Sigmoid colon (tissue), 7 donors: ENCODE measurements at places on chromosomes 2 and 18. TPM values are rescaled to one million over a fixed set of nuclear protein-coding genes. Genes with fewer than 3 reads are reported as not detected.

The REG1B gene
- not detected for polyA plus RNA-seq

DNA sequence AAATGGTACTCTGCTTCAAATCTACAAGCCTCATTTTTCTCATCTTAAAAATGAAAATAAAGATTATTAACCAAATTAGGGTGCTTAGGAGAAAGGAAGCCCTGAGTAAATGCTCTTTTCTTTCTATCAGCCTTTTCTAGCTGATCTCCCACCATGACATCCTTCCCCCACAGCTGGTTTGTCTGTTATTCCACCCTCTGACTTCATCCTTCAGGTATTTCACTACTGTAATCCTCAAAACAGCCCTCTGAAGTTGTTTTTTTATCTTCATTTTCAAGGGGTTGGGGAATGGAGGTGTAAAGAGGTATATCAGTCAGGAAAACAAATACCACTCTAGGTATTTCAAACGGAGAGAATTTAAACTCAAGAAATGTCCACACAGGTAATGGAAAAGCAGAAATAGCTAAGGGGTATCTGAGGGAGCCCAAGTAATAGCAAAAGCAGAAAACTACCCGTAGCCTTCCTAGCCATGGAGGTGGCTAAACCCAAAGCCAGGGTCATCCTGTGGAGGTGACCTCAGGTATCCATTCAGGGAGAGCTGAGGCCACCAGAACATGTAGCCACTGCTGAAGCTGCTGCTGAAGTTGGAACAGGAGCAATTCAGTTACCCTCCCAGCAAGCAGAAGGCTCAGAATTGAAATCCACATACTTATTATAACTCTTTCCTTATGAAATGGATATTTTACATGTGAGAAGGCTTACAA lies 990.9 kb upstream of the ACVR2A start:
- no peak overlapping the region for H3K27ac ChIP-seq
- no peaks in the 10 kb centered on the region for H3K36me3 ChIP-seq
- no peaks in the 10 kb centered on the region for H3K4me1 ChIP-seq
- no peak overlapping the region for H3K4me3 ChIP-seq
- DNase-seq: no peak

- H3K27me3 ChIP-seq: no peaks in the 10 kb centered on the region
- no peak overlapping the region for H3K4me3 ChIP-seq
- no peaks in the 10 kb centered on the region for H3K36me3 ChIP-seq
- no peak for DNase-seq
- H3K4me1 ChIP-seq: no peaks in the 10 kb centered on the region
Measured at GRCh38 chr18:69635482-69635881, 234.8 kb downstream of the DOK6 start.

GRCh38 chr2:168060986-168061750 lies 186.2 kb downstream of the STK39 start:
- H3K4me3 ChIP-seq: no peak overlapping the region
- peaks cover 5% of the 10 kb centered on the region for H3K36me3 ChIP-seq
- no peak overlapping the region for H3K27ac ChIP-seq
- no peak for DNase-seq
- no peaks in the 10 kb centered on the region for H3K27me3 ChIP-seq
- H3K4me1 ChIP-seq: no peaks in the 10 kb centered on the region

DNA sequence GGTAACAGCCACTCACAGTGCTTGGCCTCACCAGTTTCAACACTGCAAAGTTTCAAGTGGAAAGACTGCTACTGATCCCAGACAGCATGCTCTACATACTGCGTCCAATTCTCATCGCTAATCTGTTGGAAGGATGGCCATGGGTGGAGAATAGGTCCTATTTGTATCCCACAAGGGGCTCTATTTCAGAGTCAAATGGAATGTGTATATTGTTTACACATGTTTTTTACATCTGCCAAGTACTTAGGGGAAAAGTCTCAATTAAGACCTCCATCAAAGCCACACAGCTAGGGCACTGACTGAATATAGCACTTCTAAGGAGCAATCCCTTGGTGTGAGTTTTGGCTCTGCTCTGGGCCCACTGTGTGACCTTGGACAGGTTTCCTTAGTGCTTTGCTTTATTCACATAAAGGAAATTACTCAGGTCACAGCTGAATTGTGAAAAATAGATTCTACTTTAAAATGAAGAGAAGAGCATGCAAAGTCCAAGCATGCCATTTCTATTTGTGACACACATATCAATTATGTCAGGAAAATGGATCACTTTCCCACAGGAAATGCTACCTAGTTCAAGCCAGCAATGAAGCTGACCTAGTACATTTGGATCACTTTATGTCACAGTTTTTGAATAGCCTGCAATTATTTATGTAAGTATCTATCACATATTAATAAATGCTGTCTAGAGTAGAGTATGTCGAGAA lies 112.9 kb upstream of the STK17B start:
- H3K4me3 ChIP-seq: no peak overlapping the region
- H3K36me3 ChIP-seq: no peaks in the 10 kb centered on the region
- H3K27ac ChIP-seq: no peak overlapping the region
- no peaks in the 10 kb centered on the region for H3K4me1 ChIP-seq

- H3K27me3 ChIP-seq: no peaks in the 10 kb centered on the region
- no peak overlapping the region for H3K4me3 ChIP-seq
- DNase-seq: no peak
- no peak overlapping the region for H3K27ac ChIP-seq
- H3K36me3 ChIP-seq: no peaks in the 10 kb centered on the region
Measured at GRCh38 chr2:1748741-1749488, 4.6 kb upstream of the PXDN start.

GRCh38 chr18:4908328-4908727 lies 288.7 kb downstream of the AKAIN1 start:
- H3K4me1 ChIP-seq: no peaks in the 10 kb centered on the region
- no peak for DNase-seq
- no peaks in the 10 kb centered on the region for H3K36me3 ChIP-seq

The SCYGR4 gene
- not detected for polyA plus RNA-seq

- no peak for DNase-seq
- H3K27me3 ChIP-seq: no peaks in the 10 kb centered on the region
- H3K36me3 ChIP-seq: no peaks in the 10 kb centered on the region
- no peaks in the 10 kb centered on the region for H3K4me1 ChIP-seq
- H3K4me3 ChIP-seq: no peak overlapping the region
Measured at GRCh38 chr2:231133365-231134099, 8.7 kb upstream of the HTR2B start.

GRCh38 chr2:5976531-5977065 lies 284.4 kb downstream of the SOX11 start:
- no peak overlapping the region for H3K4me3 ChIP-seq
- no peak overlapping the region for H3K27ac ChIP-seq
- H3K4me1 ChIP-seq: peaks cover 12% of the 10 kb centered on the region
- H3K36me3 ChIP-seq: no peaks in the 10 kb centered on the region

The MIB1 gene
- 4.2 TPM for polyA plus RNA-seq

DNA sequence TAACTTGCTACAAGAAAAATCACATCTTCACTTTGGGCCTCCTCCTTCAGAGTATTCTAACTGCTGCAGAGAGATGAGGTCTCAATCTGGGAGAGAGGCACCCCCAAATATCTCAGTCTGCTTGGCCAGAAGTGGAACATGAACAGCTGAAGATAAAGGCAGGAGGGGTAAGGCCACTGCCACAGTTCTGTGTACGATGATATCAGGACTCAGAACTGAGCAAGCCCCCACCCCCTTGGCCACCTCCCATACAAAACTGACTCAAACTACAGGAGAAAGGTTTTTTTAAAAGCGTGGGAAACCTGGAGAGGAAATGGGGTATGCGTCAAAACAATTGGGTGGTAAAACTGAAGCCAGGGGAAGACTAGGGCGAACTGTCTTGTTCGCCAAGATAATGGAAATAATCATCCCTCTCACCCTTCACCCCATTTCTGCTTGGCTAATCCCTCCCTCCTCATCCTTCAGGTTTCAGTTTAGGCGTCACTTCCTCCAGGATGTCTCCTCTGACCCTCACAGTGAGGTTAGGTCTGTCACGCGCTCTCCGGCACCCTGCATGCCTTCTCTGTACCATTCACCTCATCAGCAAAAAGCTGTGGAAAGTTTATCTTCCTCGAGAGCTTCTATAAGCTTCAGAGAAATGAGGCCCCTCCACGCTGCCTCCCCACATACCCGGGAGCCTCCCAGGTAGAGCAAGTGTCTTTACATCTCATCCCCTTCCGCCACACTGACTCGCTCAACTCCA lies 64.4 kb downstream of the SFXN5 start:
- H3K27me3 ChIP-seq: no peaks in the 10 kb centered on the region
- no peak for DNase-seq
- no peaks in the 10 kb centered on the region for H3K4me1 ChIP-seq
- H3K27ac ChIP-seq: no peak overlapping the region
- no peak overlapping the region for H3K4me3 ChIP-seq
- H3K36me3 ChIP-seq: no peaks in the 10 kb centered on the region

DNA sequence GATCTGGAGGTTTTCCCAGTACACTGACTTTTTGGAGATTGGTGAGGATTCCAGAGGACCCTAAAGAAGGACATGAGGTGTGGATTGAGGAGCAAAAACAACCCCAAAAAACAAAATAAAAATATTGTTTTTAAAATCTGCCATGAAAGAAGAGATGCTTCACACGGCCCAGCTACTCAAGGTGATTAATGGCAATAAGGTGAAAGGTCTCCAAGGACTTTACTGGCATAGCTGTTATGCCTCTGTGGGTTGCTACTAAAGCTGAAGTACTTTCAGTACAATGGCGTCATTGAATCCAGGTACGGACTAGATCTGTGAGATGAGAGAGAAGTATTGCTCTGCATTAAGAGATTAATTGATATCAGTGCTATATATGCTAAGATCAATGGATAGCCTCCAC lies 606.4 kb downstream of the TDRD15 start:
- no peak overlapping the region for H3K27ac ChIP-seq
- no peaks in the 10 kb centered on the region for H3K36me3 ChIP-seq
- no peak overlapping the region for H3K4me3 ChIP-seq
- H3K4me1 ChIP-seq: no peaks in the 10 kb centered on the region
- H3K27me3 ChIP-seq: no peaks in the 10 kb centered on the region

GRCh38 chr2:68748568-68748967 lies 14.0 kb downstream of the ARHGAP25 start:
- H3K4me3 ChIP-seq: no peak overlapping the region
- DNase-seq: no peak
- no peaks in the 10 kb centered on the region for H3K36me3 ChIP-seq
- no peak overlapping the region for H3K27ac ChIP-seq
- H3K27me3 ChIP-seq: no peaks in the 10 kb centered on the region

DNA sequence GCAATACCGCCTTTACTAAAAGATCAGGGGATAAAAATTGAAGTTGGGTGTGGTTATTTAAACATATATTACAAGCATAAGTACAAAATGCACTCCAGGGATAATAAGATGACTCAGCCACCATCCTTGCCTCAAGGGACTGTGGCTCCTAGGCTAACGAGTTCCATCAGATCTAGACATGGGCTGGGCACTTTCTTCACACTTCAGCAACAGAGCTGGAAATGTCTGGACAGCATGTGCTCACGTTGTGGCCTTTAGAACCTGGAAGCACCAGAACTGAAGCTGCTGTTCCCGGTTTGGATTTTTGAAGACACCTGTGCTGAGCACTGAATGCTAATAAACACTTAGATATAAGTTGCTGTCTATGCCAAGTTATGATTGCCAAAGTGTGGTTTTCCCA lies 384.2 kb upstream of the SALL3 start:
- H3K36me3 ChIP-seq: no peaks in the 10 kb centered on the region
- no peak overlapping the region for H3K4me3 ChIP-seq
- DNase-seq: no peak
- H3K27ac ChIP-seq: no peak overlapping the region
- no peaks in the 10 kb centered on the region for H3K27me3 ChIP-seq
- no peaks in the 10 kb centered on the region for H3K4me1 ChIP-seq
